GM12878 (cell line): ENCODE measurements at places on chromosomes 6 and 20. TPM values are rescaled to one million over a fixed set of nuclear protein-coding genes. Genes with fewer than 3 reads are reported as not detected.

The FNDC11 gene
- 0.37 TPM in 1 of 2 replicates, not detected in the other for polyA plus RNA-seq

The HLA-DRB1 gene
- 871 and 892 TPM in 2 replicates for polyA plus RNA-seq

The UFL1 gene
- 23.8 and 25.2 TPM in 2 replicates for polyA plus RNA-seq

The C6orf15 gene
- polyA plus RNA-seq, result not detected in 2 replicates

The SLPI gene
- 0.28 TPM in 1 of 2 replicates, not detected in the other for polyA plus RNA-seq

The RIMS4 gene
- polyA plus RNA-seq, result 0.07 TPM in 1 of 2 replicates, not detected in the other

The CRYBG1 gene
- 22.2 and 22.7 TPM in 2 replicates for polyA plus RNA-seq

The FOXF2 gene
- polyA plus RNA-seq, result not detected in 2 replicates

The EPHA7 gene
- polyA plus RNA-seq, result not detected in 2 replicates

The LKAAEAR1 gene
- polyA plus RNA-seq, result not detected in 2 replicates

The MOCS1 gene
- 0.22 TPM in 1 of 2 replicates, not detected in the other for polyA plus RNA-seq

The GGT7 gene
- 4.4 and 7.5 TPM in 2 replicates for polyA plus RNA-seq

The SLC17A2 gene
- polyA plus RNA-seq, result not detected in 2 replicates

The TCP11 gene
- polyA plus RNA-seq, result not detected in 2 replicates

The FAM217A gene
- 0.11 TPM in 1 of 2 replicates, not detected in the other for polyA plus RNA-seq

The STMND1 gene
- polyA plus RNA-seq, result 0.15 TPM in 1 of 2 replicates, not detected in the other

The CDH4 gene
- polyA plus RNA-seq, result not detected in 2 replicates

The COL9A1 gene
- polyA plus RNA-seq, result not detected in 2 replicates

The HCK gene
- 16.5 TPM in 2 replicates for polyA plus RNA-seq

DNA sequence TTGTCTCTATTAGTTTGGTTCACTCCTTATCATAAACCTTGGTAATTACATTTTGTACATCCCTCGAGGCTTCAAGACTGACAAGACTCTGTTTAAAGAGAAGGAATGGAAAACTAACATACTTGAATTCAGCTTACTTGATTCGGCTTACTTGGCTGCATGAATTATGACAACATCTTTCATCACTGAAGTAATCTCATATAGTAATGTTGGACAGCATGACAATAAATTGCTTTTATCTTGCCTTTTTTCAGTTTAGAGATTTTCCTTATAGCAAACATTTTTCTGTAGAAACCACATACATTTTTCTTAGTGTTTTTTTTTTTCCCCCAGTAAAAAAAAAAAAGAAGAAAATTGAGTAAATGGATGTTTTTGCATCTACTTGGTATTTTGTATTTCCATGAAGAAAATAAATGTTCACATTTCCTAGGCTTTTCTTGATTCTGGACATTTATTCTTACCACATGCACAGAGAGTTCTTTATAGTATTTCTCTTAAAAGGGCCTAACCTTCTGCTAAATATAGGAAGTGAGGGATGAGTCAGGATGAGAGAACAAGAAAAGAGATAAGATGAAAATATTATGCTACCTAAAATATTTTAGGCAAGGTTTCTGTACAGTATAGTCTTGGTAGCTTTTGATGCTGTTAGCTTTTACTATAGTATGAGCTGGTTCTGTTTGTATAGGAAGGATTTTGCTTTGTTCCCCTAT, 101.0 kb upstream of the HDGFL1 start:
- no peak for DNase-seq

DNA sequence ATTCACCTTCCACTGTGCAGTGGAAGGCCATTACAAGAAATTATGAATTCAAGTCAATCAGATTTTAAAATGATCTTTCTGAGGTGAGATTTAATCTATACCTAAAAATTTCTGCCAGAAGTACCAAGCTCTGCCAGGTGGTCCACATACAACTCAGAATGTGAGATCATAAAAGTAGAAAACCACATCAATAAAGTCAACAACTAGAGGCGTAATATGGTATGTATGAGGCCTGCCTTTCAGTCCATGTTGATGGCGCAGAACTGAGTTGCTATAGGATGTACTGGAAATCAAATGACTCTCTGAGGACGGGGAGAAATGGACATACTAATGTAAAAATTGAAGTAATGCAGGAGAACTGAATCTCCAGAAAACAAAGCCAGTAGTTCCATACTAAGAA, 163.8 kb upstream of the FBXL4 start:
- no peak for DNase-seq

DNA sequence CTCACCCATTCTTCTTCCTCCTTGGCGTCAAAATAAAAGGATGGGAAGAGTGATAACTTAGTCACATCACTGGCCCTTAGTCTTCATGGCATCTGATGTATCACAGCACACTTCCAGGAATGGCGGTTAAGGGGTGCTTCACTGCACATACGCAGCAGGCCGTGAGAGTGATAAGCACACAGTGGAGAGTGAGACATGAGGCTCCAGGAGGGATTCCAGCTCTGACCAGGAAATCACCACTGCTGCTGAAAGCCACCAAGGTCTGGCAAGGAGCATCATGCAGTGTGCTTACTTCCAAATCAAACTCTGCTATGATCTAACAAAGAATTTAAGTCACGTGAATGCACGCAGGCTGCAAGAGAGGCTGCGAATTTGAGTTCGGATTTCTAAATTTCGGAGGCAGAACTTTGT, 62.4 kb downstream of the ARID1B start:
- no peak for DNase-seq

- DNase-seq, result no peak
Measured at GRCh38 chr6:119184008-119184648, 105.7 kb upstream of the FAM184A start.

GRCh38 chr20:4840801-4841200, 119.1 kb downstream of the PRND start:
- DNase-seq, result no peak

DNA sequence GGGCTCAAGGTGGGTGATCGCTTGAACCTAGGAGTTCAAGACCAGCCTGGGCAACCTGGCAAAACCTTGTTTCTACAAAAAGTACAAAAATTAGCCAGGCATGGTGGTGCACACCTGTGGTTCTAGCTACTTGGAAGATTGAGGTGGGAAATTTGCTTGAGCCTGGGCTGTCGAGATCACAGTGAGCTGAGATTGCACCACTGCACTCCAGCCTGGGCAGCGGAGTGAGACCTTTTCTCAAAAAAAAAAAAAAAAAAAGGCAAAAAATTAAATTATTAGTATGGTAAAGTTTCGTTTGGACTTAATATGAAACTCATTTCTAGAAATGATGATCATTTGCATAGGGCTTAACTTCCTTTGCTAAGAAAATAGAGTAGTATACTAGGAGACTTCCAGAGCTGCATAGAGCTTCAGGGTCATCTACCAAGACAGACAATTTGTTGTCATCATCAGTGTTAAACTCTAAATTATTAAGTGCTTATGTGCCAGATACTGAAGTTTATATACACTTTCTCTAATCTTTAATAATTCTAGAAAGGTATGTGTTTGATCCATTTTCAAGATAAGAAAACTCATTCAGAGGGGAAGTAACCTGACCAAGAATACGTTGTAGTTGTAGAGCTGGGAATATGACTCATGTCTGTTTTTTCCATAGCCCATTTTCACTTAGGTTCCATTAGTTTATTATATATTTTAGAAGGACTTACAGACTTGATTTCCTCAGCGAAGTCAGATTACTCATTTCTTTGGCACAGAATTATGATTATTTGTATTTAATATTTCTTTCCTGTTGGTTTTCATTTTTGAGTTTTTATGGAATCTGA, 84.5 kb downstream of the SLC16A10 start:
- DNase-seq, result no peak

DNA sequence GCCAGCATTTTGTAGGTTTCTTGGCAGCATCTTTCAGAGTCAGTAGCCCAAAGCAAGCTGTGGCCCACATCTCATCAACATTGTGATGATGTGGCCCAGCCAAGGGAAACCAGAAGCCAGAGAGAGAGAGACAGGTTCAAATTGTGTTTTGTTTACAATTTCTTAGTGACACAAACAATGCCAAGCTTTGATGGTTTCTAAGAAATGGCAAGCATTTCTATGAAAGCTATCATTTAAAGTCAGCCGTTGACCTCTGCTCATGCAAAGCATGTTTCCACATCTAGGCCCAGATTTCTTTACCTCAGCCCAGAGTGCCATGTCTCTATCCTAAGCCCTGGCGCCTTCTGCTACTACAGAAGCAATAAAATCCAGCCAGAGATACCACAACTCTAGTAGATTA, 32.9 kb downstream of the GCM1 start:
- DNase-seq, result no peak

DNA sequence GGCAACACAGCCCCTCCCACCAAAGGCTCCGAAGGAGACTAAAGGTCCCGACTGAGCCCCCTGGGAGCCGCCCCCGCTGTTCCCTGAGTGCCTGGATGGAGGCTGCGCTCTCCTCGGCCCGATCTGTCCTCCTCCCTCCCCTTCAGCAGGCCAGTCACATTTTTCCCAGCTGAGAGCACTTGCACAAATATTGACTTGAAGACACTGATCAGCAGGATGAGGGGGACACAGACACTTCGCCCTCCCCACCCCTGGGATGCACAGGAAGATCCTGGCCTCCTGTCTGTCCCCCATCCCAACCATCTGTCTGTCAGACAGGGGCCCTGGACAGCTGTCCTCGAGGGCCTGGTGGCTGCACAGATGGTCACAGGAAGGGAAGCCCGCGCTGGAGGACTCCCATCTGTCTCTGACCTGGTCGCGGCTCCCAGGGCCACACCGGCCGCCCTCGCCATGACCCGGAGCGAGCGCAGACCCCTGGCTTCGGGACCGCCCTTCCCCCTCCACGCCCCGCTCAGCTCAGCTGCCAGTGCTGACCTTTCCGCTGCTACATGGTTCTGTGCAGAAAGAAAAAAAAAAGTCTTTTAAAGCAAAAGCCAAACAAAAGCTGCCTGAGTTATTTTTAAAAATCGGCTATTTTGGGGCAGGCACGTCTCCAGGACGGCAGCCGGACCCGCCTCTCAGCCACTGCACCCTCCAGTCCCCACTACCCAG, 11.1 kb downstream of the LAMA5 start:
- no peak for DNase-seq

- no peak for DNase-seq
Measured at GRCh38 chr6:125301435-125302391, at the start of gene HDDC2. TSS of gene HDDC2 (minus strand) at chr6:125301967. CDS start at chr6:125301932, 35 bp downstream.

DNA sequence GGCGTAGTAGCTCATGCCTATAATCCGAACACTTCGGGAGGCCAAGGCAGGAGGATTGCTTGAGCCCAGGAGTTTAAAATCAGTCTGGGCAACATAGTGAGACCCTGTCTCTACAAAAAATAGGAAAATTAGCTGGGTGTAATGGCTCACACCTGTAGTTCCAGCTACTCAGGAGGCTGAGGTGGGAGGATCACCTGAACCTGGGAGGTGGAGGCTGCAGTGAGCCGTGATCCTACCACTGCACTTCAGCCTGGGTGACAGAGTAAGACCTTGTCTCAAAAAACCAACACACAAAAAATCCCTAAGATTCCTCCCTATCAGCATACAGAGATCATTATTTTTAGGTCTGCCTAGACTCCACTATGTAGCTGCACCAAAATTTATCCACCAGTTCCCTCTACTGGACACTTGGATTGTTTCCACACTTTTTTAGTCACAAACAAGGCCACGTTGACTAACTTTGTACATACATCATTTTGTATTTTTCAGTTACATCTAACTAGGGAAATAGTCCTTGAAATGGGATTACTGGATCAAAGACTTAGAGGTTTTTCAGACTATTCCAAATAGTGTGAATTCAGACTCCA, 3.6 kb upstream of the PHF1 start:
- DNase-seq, result no peak

- DNase-seq, result no peak
Measured at GRCh38 chr20:49979030-49979832, 3.5 kb upstream of the SNAI1 start.

DNA sequence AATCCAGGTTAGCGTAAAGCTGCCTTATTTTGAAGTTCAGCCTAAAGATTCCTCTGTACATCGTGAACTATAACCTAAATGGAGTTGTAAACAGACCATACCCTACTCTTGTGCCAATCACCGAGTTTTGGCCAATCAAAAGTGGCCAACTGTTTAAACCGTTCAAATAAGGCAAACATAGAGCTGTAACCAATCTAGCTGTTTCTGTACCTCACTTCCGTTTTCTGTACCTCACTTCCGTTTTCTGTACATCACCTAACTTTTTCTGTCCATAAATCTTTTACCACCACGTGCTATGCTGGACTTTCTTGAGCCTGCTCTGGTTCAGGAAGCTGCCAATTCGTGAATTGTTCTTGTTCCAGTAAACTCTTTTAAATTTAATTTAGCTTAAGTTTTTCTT, 39.7 kb downstream of the LBP start:
- no peak for DNase-seq

- DNase-seq, result no peak
Measured at GRCh38 chr6:132122871-132123270, 171.7 kb upstream of the CCN2 start.

- no peak for DNase-seq
Measured at GRCh38 chr6:5211492-5211891, 49.3 kb downstream of the LYRM4 start.

- DNase-seq, result no peak
Measured at GRCh38 chr6:112289038-112289566, 34.7 kb upstream of the LAMA4 start.

- no peak for DNase-seq
Measured at GRCh38 chr6:3200682-3201081, 26.8 kb downstream of the TUBB2B start.

DNA sequence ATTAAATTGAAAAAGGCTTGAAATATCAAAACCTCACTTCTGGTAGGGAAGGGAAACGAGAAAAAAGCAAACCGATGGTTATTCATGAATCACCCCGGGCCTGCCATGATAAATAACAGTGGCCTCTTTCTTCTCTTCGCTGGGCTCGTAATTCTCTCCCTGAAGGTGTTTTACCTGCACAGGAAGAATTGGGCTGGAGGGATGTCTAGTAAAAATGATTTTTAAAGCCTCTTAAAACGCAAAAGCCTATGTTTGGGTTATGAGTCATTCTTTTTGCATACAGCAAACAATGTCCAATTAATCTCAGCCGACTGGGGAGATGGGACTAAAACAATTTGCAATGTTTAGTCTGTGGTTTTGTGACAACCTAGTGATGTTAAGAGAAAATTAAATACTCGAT, 16.8 kb downstream of the LINC00237 start:
- no peak for DNase-seq

GRCh38 chr6:111618407-111618806, 12.7 kb upstream of the TRAF3IP2 start:
- no peak for DNase-seq

- DNase-seq, result no peak
Measured at GRCh38 chr6:113208726-113209125, 648.4 kb upstream of the MARCKS start.

GRCh38 chr6:38213251-38213658, 393.7 kb downstream of the ZFAND3 start:
- no peak for DNase-seq

- DNase-seq, result no peak
Measured at GRCh38 chr6:110538416-110539160, 62.2 kb upstream of the SLC22A16 start.

DNA sequence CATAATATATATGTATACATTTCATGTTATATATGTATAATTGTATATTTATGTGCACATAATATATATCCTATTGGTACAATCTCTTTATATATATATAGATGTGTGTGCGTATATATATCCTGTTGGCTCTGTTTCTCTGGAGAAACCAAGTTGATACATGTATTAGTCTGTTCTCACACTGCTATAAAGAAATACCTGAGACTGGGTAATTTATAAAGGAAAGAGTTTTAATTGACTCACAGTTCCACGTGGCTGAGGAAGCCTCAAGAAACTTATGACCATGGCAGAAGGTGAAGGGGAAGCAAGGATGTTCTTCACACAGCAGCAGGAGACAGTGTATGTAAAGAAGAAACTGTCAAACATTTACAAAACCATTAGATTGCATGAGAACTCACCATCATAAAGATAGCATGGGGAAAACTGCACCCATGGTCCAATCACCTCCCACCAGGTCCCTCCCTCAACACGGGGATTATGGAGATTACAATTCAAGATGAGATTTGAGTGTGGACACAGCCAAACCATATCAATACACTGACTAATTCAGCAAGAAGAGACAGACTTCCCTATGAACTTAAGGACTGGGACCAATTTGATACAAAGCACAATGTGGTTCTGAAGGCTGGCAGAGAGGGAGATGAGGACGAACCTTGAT, 14.0 kb downstream of the CST3 start:
- DNase-seq, result no peak
